ENCODE measurements at places on chromosomes 7 and 10.
A peak's percentile ranks its signal among the peaks of the same experiment; 100 is the strongest.

- no peak for DNase-seq
Measured at GRCh38 chr7:6476596-6477317, 29.0 kb upstream of the DAGLB start.

DNA sequence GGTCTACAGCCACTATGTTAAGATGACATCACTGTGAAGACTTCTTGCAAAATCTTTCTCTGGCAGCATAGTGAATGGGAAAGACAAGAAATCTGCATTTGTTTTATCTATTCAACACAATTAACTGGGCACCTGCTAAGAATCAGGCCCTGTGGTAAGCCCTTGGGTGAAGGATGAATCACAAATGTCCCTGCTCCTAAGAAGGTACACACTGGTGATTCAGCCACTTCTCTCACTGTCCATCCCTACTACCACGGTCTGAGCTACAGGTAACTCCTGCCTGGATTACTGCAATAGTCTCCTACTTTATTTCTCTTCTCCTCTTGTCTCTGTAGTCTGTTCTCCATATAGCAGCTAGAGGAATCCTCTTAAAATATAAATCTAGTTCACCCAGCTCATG is 116.1 kb downstream of the HIBADH start:
- no peak for DNase-seq

DNA sequence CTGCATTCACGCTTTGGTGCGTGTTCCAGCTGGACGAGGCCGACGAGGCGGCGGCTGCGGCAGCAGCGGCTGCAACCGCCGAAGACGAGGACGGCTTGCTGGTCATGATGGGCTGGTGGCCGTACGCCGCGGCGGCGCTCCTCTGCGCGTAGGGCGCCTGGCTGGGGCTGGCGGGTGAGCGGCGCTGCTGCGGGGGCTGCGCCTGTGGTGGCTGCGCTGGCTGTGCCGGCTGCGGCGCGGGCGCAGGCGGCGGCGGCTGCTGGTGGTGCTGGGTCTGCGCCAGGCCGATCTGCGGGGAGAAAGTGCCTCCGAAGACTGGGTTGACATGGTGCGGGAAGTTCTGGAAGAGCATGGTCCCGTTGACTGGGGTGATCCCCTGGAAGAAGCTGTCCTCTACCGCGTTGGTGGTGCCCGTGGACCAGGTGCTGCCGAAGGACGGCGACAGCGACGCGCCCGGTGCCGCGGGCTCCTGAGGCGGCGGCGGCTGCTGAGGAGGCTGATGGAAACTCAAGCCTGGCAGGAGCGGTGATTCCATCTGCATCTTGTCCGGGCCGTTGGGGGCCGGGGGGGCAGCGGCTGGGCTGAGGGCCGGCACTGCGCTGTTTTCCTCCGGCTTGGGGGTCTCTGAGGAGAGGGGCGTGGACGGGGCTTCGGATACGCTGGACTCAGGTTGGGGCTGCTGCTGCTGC is 51.1 kb downstream of the CPEB3 start:
- peak; percentile 39 for DNase-seq

DNA sequence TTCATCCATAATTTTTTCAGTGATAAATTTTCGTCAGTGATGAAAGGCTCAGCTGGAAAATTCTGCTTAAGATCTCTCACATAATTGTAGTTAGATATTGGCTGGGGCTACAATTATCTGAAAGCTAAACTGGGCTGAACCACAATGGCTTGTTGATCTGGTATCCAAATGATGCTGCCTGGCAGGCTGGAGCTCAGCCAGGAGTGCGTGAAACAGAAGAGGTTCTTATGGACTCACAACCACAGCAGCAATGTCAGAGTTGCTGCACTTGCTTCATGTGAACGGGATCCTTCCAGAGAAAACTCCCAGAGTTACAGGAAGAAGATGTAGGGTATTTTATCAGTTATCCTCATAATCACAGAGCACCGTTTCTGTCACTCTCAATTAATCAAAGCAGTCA is 533.2 kb upstream of the POM121L12 start:
- no peak for DNase-seq

GRCh38 chr7:41274179-41274578 is 428.7 kb downstream of the INHBA start:
- DNase-seq: no peak

GRCh38 chr10:68092512-68092911 is 16.8 kb upstream of the MYPN start:
- DNase-seq: no peak

- peak; percentile 72 for DNase-seq
Measured at GRCh38 chr10:71270301-71271220, 48.5 kb upstream of the SLC29A3 start.

GRCh38 chr7:77415476-77415822 is 700 bp downstream of the GSAP start:
- DNase-seq: peak; percentile 9

DNA sequence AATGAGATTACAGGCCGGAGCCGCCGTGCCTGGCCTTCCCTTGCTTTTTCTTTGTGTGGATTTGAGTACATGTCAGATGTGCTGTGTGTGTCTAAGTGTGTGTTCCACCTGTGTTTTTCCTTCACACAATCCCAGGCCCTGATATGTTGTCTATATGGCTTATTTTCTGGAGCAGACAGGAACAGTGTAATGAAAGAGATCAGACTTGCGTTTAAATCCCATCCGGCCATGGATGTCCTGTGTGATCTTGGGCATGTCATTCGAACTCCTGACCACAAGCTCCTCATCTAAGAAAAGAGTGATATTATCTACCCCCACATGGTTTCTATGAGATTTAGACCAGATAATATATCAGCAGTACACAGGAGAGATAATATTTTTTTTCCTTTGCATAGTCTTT is 37.2 kb downstream of the APBB1IP start:
- DNase-seq: no peak

DNA sequence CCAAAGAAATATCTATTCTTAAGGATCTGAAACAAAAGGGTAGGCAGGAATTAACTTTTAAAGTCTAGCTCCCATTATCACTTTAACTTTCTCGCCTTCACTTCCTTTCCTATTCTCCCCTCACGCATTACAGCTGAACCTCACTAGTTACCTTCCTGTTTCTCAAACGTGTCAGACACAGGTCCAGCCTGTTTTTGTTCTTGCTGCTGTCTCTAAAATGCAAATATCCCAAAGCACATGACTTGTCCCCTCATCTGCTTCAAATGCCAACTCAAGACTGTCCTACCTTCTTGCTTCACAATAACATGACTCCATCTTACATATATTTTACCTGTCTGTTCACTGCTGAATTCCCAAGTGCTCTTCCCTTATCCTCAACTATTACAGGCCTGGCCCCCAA is 17.6 kb downstream of the ZDHHC6 start:
- DNase-seq: no peak

DNA sequence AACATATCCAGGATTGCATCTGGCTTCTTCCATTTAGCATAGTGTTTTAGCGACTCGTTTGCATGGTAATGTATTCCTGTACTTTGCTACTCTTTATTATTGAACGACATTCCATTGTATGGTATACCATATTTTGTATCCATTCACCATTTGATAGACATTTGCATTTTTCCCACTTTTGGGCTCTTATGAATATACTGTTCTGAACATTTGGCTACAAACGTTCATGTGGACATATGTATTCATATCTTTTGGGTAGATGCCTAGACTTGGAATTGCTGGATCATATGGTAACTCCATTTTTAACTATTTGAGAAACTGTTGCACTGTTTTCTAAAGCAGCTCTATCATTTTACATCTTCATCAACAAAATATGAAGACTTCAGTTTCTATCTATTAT is 383.7 kb upstream of the AKR1E2 start:
- no peak for DNase-seq

DNA sequence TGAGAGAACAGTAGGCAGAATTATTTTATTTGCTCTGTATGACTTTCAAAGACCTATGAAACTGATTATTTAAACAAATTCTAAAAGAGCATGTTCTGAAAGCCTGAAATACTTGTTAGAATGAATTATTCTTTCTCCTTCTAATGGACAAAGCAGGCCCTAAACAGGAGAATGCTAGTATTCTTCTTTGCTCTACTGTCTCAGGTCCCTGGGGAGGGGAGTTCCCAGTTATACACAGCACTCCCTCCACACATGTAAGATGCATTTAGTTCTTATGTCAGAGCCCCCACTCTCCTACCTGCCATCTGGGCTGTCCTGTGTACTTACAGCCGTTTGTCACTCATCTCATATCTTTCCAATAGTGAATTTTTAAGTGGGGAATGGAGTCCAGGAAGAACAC is 633.5 kb upstream of the ANKRD30A start:
- DNase-seq: no peak
